Islet precursor cell (in vitro differentiated cells): ENCODE measurements at places on chromosomes 2 and 18.

DNA sequence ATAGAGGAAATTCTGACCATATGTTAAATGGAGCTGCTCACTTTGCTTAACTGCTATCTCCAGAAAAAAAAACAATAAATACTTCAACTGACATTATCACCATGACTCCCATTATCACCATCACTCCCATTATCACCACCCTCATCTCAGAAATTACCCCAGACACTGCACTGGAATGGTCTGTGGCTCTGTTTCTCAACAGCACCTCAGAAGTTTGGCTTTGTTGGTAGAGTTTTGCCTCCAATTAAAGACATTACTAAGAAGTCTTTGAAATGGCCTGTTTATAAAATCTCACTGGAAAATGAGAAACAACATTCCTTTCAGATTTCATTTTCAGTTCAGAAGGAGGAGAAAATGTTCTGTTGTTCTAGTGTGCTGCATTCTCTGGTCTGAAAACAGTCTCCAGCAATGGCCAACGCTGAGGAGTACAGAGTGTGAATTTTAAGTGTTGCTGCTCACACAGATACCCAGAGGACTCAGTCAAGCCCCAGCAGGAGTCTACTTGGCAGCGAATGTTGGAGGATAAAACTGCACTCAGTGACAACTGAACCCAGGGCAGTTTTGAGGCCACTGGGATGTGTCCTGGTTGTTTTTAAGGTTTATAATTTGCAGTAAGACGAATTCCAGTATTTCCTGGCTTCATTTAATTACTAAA is 364.5 kb upstream of the CDH2 start:
- peak; percentile 59 for DNase-seq

DNA sequence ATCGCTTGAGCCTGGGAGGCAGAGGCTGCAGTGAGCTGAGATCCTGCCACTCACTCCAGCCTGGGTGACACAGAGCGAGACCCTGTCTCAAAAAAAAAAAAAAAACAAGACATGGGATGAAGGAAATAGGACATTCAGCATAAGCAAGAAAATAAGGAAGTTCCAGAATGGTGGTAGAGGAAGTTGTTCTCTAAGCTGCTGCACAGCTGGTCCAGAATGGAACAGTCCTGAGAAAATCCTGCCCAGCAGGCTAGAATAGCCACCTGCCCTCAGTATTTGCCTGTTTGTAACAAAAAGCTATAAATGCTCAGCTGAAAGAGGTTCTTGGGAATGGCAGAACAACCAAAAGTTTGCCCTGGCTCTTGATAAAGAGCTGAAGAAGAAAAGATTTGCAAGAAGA is 11.1 kb upstream of the MAPRE3 start:
- DNase-seq = no peak

DNA sequence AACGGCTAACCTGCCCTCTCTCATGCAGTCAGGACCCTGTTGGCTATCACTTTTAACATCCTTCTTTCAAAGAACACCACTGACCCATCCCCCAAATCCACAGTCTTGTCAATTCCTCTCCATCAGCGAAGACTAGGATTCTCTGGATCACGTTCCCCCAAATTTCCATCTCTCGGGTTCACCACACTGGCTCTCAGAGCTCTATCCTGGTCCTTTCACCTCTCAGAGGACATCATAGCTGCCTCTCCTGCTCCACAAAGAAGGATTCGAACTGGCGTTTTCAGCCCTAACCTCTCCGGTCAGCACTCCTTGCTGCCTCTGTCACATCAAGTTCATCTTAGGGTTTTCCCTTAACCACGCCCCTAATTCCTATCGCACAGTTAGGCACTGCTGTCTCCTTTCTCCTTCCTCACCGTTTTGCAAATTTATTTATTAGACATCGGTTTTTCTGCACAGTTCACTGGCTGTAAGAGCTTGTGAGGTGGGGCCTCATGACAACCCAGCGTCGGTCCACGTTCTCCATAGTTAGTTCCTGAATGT is 247.5 kb upstream of the PXDN start:
- peak; percentile 18 for DNase-seq

DNA sequence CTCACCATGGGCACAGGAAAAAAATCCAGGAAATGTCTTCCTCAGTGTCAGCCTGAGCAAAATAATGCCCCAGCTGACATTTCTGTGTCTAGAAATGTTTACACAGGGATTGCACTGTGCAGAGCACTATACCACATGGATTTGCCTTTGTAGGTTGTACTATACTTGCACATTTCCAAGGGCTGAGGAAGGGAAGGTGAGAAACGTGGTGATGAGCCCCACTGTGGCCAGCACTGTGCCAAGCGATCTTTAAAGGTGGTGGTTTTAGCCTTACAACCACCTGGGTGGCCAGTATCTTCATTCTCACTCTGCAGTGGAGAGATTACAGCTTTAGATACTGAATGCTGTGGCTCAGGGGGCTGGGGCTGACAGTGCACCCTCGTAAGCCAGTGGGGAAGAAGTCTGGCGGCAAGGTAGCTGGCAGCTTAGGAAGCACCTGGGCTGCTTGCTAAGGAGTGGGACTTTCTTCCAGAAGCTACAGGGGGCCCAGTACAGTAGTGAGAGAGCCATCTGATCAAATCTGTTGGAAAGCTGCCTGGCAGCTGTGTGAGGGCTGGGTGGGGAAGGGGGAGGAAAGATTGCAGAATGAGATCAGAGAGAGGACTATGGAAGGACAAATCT is 81.4 kb upstream of the MSH2 start:
- DNase-seq = no peak

DNA sequence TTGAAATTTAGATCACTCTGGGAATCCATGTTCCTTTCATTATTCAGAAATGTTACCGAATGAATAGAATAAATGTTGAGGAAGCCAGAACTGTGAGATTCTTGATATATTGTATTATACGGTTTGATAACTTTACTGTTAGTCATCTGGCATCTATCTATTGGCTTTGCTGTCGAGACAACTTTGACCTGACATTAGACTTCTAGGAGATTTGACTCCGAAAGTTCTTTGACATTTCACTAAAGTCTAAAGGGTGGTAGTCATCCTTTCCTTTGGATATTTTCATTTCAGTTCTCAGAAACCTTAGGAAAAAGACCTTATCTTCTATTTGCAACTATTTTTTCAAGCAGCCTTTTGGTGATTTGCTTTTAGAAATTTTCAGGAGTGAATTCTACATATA is 1.9 kb downstream of the BMPR2 start:
- no peak for DNase-seq
